ENCODE measurements at places on chromosomes 1 and 21.

GRCh38 chr1:2248127-2248826 is 20.2 kb downstream of the SKI start:
- no peak for DNase-seq

GRCh38 chr1:22334860-22335550 is 116.6 kb upstream of the ZBTB40 start:
- DNase-seq: no peak

DNA sequence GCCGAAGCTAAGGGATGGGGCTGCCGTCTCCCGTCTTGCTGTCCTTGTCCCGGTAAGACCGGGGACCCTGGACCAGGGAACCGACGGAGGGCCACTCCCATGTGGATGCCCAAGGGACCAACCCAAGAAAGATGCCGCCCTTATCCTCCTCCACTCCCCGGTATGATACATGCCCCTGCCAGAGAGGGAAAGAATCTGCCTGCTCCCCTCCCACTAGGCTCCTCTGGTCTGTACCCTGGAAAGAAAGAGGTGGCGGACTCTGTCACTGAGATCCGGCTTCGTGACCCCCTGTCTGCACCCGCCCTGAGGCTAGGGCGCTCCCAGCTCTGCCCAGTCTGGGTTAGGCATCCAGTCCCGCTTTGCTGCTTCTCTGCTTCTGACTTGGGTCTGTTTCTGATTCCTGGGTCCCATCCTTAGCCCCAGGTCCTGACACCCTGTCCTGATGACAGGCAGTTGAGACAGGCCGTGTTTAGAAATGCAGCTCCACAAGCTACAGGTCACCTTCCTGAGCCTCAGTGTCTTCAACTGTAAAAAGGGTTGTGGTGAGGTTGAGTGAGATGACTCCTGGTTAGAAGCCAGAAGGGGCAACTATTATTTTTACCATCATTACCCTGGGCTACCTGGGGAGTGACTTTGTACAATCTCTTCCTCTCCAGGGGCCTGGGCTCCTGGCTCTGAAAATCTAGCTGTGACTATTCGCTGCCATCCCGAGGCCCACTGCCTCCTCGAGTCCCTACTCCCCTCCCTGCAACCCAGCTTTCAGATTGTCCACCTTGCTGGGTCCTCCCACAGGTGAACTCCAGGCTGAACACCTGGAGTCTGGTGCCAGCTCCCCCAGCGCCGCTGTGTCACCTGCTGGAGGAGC is 3.7 kb downstream of the MATN1 start:
- no peak for DNase-seq

GRCh38 chr1:67784545-67785186 is 48.6 kb downstream of the GNG12 start:
- DNase-seq: no peak

- DNase-seq: no peak
Observed at GRCh38 chr1:147434921-147435320, 106.4 kb upstream of the BCL9 start.

Data from esophagus squamous epithelium (tissue), 5 donors.